ENCODE measurements at places on chromosomes 4 and X.

DNA sequence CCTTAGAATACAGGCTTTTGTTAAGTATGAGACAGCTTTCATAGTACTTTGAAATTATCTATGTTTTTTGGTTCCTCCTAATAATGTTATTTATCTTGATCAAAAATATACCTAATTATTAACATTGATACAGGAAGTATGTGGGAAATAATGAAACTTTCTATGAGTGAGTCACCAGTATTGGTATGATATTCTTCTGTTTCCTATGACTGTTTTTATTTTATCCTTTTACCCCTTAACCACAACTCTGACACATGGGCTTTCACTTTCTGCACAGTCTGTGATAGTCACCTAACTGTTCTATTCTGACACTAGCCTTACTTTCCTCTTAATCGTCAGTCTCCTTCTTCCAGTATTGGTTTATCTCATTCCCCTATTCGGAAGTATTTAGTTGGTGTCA is 4.7 kb downstream of the THAP9 start:
- no peak for DNase-seq

DNA sequence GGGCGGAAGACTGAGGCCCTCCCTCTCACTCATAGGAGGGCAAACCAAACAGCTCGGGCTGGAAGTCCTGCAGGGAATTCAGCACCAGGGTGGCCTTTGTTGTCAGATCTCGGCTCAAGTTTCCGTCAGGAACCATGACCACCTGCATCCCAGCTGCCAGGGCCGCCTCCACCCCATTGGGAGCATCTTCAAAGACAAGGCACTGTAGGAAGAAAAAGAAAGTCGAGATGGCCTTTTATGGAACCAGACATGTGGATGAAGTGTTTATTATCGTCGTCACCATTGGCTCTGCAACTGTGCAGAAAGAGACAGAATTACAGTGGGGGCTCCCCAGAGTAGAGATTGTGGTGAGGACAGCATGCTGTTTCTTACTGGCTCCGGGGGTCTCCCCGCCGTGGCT is 97.2 kb upstream of the STS start:
- DNase-seq, result no peak

GRCh38 chrX:7059859-7060258 is 87.7 kb upstream of the STS start:
- DNase-seq, result no peak

GRCh38 chrX:126770179-126770578 is 49.4 kb upstream of the PRR32 start:
- DNase-seq, result peak; percentile 1

DNA sequence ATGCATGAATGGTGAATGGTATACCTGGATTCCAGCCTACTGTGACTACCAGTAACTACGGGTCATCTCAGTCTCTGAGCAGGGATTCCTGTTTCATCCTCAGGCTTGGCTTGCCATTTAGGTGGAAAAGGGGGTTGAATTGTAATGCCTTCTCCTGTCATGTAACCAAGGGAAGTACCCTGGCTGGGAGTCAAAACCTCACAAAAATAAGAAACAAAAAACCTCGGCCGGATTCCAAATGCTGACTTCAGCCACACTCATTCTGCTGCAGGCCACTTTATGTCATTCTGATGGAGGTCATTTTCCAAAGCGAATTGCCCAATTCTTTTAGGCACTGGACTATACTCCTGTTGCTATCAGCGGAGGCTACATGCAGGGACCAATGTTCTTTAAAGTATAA is 324.7 kb downstream of the LDB2 start:
- DNase-seq, result no peak

DNA sequence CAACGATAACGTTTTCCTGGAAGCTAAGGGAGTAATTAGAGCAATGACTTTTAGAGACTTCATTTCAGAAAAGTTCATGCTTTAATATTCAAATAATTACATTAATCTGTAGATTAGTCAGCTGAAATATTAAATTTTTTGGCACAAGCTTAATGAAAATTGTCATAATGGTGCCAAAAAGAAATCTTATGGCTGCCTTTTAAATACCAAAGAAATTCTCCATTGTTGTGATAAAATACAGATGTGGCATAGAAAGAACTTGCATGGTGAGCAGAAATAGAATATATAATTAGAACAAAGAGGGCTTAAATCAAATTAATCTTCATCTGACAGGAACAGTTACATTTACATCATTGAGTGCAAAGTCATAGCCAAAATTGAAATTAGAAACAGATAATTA is 263.5 kb downstream of the AFF2 start:
- no peak for DNase-seq

GRCh38 chr4:76458297-76458696 is 23.3 kb downstream of the SHROOM3 start:
- no peak for DNase-seq

GRCh38 chrX:10859353-10859752 is 239.0 kb upstream of the MID1 start:
- no peak for DNase-seq

GRCh38 chr4:7291372-7292114 is 99.2 kb downstream of the SORCS2 start:
- no peak for DNase-seq

DNA sequence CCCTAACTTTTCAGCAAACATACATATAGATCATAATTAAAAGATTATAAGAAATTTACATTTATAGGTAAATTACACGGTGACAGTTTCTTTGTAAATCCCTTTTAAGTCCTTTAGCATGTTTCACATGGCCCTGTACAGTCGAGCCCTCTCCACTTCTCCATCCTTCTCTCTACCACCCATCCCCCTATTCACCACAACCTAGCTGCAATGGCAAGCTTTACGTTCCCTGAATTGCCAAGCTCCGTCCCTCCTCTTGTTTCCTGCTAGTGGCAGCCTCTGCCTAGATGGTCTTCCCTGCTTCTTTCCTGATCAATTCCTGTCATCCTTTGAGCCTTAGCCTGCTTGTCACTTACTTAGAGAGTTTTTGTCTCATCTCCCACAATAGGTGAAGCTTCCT is 116.2 kb downstream of the TMA16 start:
- no peak for DNase-seq

DNA sequence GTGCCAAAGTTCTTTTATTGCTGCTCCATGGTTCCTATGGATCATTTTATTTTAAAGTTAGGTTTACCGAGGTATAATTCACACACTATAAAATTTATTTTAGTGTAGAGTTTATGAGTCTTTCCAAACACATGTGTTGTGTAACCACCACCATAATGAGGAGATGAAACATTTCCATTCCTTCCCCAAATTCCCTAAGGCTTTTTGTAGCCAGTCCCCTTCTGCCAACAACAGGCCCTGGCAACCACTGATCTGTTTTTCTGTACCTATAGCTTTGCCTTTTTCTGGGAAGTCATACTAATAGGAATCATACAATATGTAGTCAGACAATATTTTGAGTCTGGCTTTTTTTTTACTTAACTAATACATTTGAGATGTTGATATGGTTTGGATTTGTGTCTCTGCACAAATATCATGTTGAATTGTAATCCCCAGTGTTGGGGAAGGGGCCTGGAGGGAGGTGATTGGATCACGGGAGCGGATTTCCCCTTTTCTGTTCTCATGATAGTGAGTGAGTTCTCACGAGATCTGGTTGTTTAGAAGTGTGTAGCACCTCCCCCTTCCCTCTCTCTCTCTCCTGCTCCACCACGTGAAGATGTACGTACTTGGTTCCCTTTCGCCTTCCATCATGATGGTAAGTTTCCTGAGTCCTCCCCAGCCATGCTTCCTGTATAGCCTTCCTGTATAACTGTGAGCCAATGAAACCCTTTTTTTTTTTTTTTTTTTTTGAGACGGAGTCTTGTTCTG is 59.6 kb upstream of the DHX15 start:
- DNase-seq, result no peak

- DNase-seq, result no peak
These were observed 154.4 kb upstream of the KLF3 start for GRCh38 chr4:38509551-38509950.

DNA sequence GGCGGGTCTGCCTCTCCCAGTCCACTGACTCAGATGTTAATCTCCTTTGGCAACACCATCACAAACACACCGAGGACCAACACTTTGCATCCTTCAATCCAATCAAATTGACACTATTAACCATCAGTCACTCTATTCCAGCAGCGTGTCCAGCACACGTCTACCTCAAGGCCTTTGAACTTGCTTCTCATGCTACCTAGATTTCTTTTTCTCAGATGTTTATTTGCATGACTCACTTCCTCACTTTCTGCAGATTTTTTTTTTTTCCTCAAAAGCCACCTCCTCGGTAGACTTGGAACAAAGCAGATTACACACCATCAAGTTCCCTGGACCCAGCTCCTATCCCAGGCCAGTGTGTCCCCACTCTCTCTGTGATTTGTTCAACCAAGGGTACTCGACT is 49.5 kb downstream of the SUPT20HL2 start:
- DNase-seq, result no peak

- DNase-seq, result no peak
These were observed 142.0 kb downstream of the RTL3 start for GRCh38 chrX:78517124-78517523.

GRCh38 chr4:101697266-101697665 is 93.3 kb upstream of the BANK1 start:
- DNase-seq, result no peak

- DNase-seq, result no peak
These were observed 59.0 kb downstream of the GSTCD start for GRCh38 chr4:105767579-105767978.

- peak; percentile 54 for DNase-seq
These were observed at the start of gene IRAK1 for GRCh38 chrX:154019633-154020528. Gene IRAK1 (minus strand): TSS chrX:154019902. CDS start chrX:154019812, 90 bp downstream.

GRCh38 chrX:115913575-115913974 is 257.0 kb upstream of the AGTR2 start:
- DNase-seq, result no peak

DNA sequence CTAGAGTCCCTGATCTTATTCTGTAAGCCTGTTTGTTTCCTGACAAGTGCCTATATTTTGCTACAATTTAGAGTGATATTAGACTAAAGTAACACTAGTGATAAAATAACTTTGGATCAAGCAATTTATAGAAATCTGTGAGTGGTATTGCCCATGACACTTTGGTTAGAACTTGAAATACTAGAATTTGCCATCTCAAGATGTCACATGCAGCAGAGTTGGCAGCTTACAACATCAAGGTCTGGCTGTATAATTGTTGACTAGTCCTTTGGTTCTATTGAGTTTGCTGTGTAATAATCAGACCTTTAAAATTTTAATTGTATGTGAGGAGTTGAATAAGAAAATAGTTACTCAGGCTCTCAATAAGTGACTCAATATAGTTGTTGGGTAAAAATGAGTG is 167.1 kb downstream of the RAPGEF2 start:
- DNase-seq, result no peak

- DNase-seq, result no peak
These were observed 27.2 kb upstream of the SLC34A2 start for GRCh38 chr4:25628451-25628850.

DNA sequence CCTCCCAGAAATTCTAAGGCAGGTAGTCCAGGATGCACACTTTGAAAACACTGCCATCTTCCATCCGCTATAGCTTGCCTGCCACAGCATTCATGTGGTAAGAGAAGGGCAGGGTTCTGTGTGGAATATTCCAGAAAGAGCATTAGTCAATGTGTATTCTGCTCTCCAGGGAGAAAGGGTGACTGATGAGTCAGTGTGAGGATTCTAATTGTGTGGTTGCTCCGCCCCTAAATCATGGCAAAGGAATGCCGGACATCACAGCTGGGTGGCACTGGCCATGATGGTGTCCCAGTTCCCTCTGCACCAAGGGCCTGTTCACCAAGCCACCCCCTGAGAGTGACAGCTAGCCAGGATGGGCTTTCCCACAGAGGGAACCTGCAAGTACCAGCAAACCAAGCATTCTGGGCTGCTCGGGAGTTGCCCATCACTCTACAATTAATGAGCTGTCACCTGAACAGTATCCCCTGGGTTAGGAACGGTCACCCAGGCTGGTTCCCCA is 9.5 kb downstream of the IDS start:
- no peak for DNase-seq

DNA sequence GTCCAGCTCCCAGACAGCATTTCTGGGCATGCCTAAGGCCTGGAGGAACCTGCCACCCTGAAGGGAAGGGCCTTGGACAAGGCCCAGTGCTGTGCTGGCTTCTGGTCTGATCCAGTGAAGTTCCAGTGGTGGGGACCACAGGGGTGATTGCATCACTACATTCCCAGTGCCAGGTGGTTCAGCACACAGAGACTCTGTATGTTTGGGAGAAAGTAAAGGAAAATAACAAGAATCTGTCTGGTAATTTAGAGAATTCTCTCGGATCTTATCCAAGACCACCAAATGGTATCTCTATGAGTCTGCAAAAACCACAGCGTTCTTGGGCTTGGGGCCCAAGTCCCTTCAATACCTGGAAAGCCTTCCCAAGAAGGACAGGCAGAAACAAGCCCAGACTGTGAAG is 131.8 kb upstream of the MAD2L1 start:
- no peak for DNase-seq

- no peak for DNase-seq
These were observed 191.6 kb upstream of the GALNTL6 start for GRCh38 chr4:171621646-171622045.

DNA sequence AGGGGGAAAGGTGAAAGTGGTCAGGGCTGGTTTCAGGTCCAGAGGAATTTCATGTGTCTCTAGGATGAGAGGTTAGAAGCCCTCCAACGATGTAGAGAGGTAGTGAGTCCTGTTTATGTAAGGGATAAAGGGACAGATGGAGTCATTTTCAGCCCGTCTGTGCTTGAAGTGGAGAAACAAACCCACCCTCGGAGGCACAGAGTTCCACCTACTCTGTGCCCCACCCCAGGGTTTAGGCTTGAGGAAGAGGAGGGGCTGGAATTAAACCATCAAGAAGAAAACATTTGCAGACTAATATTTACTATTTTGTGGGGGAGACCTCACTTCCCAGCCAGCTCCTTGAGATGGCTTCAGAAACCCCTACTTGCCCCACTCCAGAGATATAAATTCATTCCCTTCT is 868 bp upstream of the GNL3L start:
- no peak for DNase-seq

GRCh38 chrX:148192547-148192946 is 211.4 kb downstream of the FMR1NB start:
- no peak for DNase-seq

DNA sequence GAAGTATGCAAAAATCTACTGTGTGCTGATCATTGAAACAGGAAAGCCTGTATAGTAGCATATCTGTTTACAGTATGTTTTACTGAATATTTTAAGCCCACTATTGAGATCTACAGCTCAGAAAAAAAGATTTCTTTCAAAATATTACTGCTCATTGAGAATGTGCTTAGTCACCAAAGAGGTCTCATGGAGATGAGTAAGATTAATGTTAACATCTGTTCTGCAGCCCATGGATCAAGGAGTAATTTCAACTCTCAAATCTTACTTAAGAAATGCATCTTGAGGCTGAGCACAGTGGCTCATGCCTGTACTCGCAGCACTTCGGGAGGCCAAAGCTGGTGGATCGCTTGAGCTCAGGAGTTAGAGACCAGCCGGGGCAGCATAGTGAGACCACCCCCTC is 3.3 kb downstream of the RNF4 start:
- no peak for DNase-seq

DNA sequence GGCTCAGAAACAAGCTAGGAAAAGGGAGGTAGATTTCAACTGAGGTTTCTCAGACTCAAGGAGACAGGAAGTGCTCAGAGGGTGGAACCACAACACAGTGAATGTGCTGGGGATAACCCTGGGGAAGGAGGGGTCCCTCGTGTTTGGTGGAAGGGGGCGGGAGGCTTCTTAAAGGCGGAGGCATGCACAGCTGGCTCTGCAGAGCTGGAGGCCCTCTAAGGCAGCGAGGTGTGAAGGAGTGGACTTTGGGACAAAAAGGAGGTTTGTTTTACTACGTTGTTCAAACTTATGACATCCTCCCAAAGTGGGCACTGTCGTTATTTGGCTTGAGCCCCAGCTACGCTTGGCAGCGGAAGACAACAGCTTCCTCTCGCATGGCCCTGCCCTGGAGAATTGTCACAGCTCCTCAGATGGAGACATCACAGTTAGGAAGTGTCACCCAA is 21.7 kb upstream of the MTM1 start:
- DNase-seq, result no peak
